Stimulated activated CD8-positive, alpha-beta memory T cell treated with anti-CD3 and anti-CD28 coated beads, Interleukin-15, amount 100 ng/mL, for 1 hour (primary cell): ENCODE measurements at places on chromosomes 2 and 18.

- no peak for DNase-seq
Observed at GRCh38 chr2:173607606-173608311, 253.1 kb downstream of the CDCA7 start.

- no peak for DNase-seq
Observed at GRCh38 chr2:213316001-213316735, 31.9 kb downstream of the SPAG16 start.

DNA sequence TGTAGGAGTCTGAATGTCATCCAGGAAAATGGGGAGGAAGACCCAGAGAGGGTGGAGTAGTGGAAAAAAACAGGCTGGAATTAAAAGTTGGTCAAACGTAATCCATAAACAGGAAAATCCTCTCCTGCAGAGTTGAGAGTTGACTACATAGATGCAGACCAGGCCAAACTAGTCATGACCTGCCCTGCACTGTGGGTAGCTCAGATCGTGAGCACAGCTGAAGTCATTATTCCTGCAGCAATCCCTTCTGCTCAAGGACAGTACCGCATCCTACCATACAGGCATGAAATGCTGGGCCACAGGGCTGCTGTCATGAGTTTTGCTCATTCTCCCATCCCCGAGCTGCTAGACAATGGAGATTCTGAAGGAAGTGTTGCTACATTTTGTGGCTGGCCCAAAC lies 352.2 kb downstream of the EN1 start:
- DNase-seq: no peak

DNA sequence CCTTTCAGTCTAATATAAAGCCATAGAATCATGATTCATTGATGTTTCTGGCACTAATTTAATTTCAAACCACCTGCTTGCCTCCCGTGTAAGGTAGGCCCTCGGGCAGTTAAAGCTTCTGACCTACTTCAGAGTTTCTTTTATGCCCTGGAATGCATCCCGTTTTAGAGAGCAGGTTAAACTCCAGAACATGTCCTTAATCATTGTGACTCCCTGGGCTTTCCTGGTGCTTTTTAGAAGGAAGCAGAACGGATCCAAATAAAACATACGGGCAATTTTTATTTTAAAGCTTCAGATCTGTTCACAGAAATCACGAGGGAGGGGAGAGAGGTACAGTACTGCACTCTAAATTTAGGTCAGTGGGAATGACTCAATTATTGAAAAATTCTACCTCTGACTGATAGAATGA lies 134.8 kb downstream of the GCA start:
- no peak for DNase-seq

DNA sequence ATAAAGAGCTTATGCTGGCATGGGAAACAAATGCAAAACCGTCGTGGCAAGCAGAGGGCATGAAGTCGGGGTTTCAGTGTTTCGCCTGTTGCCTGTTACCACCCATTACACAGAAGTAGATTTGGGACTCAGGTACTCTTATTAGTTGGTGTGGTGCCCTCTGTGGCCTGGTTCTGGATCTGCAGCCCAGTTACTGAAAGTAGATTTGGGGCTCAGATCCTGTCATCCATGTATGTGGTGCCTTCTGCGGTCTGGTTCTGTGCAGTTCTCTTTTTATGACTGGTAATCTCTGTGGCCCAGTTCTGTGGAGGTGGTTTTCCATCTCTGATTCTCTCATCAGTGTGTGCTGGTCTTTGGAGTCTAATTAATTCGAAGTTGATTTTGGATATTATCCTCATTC lies 45.2 kb downstream of the ADNP2 start:
- DNase-seq: no peak

GRCh38 chr2:136057802-136058140 lies 60.2 kb downstream of the CXCR4 start:
- no peak for DNase-seq

DNA sequence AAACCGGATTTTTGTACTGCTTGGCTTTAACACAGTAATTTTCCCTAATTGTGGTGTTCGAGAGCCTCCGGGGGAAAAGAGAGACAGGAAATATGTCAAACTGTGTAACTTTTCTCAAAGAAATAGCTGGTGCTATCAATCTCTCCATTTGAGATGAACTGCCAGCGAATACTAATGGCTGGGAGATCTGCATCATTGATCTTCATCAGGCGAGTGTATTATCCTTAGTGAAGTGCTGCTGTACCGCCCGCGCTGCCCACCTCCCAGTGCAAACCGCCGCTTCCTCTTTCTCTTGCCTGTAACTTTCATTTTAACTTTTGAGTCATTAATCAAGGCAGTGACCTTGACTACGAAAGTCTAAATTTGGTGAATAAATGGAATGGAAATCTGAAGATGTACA lies 246.1 kb upstream of the ST6GAL2 start:
- no peak for DNase-seq

DNA sequence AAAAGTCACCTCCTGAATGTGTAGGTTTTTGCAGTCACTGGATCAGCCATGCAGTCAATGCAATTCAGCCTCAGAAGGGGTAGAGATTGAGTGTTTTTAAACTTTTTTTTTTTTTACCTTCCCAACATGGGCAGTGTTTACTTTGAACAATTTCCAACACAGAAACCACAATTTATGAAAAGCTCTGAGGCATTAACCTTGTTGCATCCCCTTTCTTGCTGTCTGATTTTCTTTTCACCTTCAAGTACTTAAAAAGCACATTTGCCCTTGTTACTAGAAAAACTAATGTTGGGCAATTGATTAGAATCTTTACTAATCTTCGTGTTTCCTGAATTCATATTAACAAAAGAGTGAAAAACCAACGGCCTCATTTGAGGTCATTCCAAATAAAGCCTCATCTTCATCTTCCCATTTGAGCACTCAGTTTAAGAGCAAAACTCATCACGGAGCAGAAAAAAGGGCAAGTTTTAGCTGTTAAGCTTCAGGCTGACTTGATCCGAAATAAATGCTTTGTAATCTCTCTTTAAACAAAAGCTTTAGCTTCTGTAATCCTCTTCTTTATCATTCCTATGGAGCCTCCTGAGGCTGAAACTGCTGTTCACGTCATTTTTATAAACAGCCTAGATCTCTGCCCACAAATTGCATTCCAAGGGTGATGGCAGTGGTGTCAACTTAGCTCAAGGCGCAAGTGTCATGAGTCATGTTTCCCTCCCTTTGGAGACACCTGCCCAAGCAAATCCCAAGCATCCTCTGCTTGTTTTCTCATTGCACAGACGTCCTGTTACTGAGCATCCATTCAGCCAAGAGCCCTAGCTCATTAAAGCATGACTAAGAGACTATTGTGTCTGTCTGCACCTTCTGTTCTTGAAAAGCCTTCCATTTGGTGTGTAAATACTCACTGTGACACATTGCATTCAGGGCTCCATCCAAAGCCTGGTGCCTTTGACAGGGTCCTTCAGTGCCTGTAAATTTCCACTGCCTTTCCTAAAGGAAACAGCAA lies 107.7 kb downstream of the HNMT start:
- no peak for DNase-seq

DNA sequence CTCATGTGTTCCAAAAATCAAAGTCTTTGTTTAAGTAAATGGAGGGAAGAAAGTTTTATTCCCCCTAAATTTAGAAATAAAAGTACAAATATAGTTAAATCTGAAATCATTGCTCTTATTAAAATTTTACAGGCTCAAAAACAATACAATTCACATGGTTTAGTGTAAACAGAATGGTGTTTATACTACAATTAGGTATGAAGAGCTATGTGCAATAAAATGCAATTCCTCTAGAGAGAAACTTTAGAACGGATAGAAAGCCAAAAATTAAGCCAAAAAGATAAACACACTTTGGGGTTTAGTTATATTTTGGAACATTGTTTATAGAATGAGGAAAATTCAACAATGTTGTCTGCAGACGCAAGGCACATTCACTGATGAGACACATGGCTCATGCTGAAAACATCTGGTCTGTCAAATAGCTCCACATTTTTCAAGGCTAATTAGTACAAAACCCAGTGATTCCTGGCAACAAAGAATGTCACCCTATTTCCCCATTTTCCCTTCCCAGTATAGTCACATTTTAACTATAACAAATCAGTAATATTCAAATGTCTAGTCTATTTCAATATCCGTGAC lies 103.3 kb downstream of the EXOC6B start:
- DNase-seq: no peak

- no peak for DNase-seq
Observed at GRCh38 chr18:3117493-3118192, 102.1 kb downstream of the MYOM1 start.

DNA sequence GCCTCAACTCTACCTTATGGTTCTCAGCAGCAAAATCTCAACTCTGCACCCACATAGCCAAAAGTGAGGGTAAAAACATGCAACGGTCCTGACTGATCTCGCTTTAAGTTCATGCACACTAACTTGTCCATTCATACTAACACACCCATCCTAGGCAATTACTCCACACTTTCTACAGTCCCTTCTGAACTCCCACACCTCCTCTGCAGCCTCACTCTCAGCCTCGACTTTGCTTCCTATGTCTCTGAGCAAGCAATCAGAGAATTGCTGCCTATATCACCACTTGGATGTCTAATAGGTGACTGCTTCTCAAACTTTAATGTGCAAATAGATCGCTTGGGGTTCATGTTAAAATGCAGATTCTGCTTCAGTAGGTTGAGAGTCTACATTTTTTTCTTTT lies 7.8 kb upstream of the TMBIM1 start:
- no peak for DNase-seq

DNA sequence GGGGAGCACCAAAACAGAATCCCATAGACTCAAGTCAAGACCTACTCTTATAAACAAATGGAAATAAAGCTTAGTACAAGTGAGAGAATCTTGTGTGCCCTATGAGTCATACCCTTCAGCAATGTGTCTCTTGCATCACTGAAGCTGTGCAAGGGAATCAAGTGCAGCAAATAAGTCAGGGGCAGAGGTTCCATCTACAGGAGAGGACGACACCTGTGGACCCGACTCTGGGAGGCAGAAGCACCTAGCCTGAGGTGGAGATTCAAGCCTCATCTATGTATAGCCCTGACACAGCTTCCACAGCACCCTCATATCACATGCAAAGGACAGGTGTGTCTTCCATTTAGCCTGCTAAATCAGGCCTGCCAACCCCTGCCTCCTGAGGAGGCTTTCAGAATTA lies 298.2 kb downstream of the CNTNAP5 start:
- DNase-seq: no peak

- DNase-seq: no peak
Observed at GRCh38 chr2:213069531-213069930, 81.9 kb downstream of the IKZF2 start.

GRCh38 chr2:237614151-237614720 lies 13.2 kb upstream of the LRRFIP1 start:
- no peak for DNase-seq

- DNase-seq: no peak
Observed at GRCh38 chr18:62788876-62789275, 73.5 kb downstream of the PHLPP1 start.

DNA sequence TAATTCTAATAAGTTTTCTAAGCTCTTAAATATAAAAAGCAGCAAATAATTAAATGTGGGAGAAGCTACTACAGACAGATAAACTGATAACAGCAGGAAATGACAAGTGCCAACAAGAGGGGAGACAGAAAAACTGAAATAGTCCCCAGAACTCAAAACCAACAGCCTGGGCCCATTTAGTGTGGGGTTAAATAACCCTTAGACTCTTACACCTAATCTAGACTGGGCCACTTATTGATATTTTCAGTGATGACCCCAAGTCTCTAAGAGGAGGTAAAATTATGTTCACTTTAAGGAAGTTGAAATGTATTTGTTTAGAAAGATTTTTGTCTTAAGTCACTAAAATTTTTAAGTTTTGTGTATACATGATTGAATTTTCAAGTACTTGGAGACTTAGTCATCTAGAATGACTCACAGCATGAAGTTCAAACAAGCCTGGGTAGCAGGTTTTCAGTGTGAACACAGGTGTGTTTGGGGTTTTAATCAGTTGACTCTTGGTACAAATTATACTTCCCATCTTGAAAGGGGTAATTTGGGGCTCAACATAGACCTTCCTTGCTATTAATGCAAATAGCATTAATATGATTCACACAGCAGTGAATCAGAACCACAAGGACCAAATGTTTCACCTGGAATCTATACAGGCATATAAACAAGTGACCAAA lies 54.9 kb upstream of the MYO3B start:
- no peak for DNase-seq

DNA sequence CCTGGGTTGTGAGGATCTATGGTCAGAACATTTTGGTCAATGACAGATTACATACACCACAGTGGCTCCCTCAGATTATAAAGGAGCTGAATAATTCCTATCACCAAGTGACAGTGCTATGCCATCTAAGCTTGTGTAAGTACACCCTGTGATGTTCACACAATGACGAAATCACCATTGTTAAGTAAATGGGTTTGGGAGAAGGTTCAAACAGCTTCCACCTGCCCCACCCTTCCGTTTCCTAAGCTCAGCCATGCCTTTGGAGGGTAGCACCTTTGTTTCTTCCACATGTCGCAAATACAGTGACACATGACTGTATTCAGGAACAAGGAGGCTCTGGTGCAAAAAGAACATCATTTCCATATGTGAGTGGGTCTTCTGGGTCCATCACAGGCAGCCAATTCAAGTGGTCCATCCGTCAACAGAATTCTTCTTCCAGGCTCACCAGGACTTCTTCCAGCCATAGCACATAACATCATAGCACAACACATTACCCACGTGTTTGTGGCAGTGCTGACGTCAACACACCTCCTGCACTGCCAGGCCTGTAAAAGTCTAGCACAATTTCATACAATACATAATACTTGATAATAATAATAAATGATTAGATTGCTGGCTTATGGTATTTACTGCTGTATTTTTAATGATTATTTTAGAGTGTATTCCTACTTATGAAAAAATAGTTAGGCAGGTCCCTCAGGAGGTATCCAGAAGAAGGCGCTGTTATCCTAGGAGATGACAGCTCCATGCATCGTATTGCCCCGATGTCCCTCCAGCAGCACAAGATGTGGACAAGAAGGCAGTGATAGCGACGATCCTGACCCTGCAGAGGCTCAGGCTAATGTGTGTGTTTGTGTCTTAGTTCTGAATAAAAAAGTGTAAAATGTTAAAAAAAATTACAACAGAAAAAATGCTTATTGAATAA lies 264.8 kb downstream of the ANAPC1 start:
- DNase-seq: no peak

DNA sequence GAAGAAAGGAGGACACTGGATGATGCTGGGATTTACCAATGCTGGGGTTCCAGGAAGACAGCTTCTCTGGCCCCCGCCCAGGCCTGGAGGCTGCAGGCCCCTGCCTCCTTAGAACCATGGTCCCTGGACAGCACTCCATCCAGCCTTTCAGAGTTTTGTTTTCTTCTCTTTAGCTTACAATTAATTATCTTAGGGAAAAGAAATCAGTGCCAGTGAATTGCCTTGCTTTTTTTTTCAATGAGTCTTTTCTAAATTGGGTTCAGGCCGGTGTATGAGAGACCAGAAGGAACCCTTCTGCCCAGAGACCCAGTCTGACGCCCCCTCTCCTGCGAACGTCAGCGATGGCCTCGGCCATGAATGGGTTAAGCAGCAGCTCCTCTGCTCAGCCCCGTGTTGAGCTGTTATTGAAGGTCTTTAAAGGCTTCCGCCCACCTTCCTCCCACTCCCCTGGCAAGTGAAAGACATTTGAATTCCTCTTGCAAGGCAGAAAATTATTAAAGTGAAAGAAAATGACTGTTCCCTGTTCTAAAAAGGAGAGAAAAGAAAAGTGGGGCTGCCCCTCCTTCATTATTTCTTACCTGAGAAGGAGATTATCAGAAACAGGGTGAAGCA lies 65.7 kb upstream of the CHMP1B start:
- DNase-seq: no peak

GRCh38 chr2:25215948-25216679 lies 47.7 kb upstream of the POMC start:
- peak; percentile 55 for DNase-seq
